NCI-H187 (cell line): ENCODE measurements at places on chromosomes 1 and 21.
A peak's percentile ranks its signal among the peaks of the same experiment; 100 is the strongest.

GRCh38 chr1:220879509-220880361, 492 bp downstream of the HLX start:
- DNase-seq, result no peak

- DNase-seq, result peak; percentile 67
Observed at GRCh38 chr1:22416555-22417454, 34.8 kb upstream of the ZBTB40 start.

GRCh38 chr21:42781971-42782722, 97.2 kb downstream of the WDR4 start:
- no peak for DNase-seq

DNA sequence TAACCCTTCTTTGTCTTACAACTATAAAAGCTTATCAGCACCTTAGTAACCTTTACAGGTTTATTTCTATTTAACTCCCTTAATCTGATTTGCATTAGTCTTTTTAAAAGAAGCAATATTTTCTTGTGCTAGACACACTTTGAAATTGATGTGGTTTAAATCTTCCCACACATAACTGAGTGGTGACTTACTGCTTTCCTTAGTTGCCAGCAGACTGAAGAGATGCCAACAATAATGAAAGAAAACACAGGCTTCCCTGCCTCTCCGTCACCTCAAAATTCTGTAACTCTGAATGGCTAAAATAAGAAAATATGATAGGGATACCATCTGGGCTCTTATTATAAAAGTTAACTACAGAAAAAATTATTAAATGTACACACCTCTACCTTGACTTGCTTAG, 196.8 kb downstream of the PTBP2 start:
- no peak for DNase-seq

- no peak for DNase-seq
Observed at GRCh38 chr1:184187097-184187496, 135.6 kb downstream of the TSEN15 start.

GRCh38 chr1:41802532-41803501, 115.9 kb downstream of the HIVEP3 start:
- DNase-seq, result no peak

DNA sequence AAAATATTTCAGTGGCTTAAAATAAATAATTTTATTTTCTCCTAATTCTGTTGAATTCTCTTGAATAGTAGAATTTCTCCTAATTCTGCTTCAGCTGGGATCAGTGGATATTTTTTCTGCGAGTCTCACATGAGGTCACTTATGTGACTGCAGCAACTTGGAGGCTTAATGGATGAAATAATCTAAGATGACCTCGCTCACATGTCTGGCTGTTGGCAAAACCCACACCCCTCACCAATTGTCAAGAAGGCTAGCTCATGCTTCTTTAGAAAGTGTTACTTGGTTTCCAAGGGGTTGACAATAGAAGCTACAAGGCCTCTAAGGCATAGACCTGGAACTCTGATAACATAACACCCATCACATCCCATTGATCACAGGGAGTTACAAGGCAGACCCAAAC, 156.9 kb upstream of the DPYD start:
- DNase-seq, result no peak

GRCh38 chr1:236800002-236800620, 5.0 kb downstream of the MTR start:
- no peak for DNase-seq

DNA sequence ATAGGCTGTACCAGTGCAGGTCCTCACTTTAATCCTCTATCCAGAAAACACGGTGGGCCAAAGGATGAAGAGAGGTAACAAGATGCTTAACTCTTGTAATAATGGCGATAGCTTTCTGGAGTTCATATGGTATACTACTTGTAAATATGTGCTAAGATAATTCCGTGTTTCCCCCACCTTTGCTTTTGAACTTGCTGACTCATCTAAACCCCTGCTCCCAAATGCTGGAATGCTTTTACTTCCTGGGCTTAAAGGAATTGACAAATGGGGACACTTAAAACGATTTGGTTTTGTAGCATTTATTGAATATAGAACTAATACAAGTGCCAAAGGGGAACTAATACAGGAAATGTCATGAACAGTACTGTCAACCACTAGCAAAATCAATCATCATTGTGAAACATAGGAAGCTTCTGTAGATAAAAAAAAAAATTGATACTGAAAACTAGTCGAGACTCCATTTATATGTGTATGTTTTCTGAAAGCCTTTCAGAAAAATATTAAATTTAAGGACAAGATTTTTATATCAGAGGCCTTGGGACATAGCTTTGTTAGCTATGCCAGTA, 7.0 kb downstream of the SOD1 start:
- no peak for DNase-seq

DNA sequence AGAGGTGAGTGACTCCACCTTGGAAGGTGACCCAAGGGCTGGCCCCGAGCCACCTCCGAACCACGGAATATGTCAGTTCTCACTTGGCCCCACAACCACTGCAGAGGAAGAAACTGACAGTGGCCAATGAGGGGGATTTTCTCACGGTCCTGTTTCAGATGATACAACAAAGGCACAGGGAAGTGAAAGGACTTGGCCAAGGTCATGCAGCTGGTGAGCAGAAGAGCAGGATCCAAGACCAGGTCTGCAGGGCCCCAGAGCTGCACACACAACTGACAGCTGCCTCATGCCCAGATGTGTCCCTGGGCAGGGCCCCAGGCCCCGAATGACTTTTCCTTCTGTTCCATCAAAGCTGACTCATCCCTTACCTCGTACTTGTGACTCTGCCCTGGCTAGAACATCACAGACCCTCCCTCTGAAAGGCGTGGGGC, 25.8 kb upstream of the EVA1B start:
- no peak for DNase-seq

- DNase-seq, result no peak
Observed at GRCh38 chr1:115491298-115492018, 150.3 kb upstream of the VANGL1 start.

DNA sequence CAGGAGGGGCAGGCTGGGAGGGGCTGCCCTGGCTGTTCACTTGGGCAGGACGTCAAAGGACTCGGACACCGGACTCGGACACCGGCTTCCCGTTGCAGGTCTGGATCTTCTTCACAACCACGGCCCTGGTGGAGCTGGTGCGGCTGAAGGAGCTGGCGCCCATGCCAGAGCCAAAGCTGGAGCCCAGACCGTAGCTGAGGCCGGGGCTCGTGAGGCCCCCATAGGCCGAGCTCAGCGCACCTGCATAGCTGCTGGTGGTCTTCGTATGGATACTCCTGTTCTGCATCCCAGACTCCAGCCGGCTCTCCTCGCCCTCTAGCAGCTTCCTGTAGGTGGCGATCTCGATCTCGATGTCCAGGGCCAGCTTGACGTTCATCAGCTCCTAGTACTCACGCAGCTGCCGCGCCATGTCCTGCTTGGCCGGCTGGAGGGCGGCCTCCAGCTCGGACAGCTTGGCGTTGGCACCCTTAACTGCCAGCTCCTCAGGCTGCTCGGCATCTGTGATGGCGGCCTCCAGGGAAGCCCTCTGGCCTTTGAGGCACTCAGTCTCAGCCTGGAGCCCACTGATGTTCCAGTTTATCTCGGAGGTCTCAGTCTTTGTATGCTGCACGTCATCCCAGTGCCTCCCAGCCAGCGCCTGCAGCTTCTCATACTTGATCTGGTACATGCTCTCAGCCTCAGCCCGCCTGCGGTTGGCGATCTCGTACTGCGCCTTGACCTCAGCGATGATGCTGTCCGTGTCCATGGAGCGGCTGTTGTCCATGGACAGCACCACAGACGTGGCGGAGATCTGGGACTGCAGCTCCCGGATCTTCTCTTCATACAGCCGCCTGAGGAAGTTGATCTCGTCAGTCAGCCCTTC, 15.1 kb upstream of the KLF17 start:
- DNase-seq, result no peak

GRCh38 chr21:20425856-20426255, 572.4 kb upstream of the NCAM2 start:
- no peak for DNase-seq

DNA sequence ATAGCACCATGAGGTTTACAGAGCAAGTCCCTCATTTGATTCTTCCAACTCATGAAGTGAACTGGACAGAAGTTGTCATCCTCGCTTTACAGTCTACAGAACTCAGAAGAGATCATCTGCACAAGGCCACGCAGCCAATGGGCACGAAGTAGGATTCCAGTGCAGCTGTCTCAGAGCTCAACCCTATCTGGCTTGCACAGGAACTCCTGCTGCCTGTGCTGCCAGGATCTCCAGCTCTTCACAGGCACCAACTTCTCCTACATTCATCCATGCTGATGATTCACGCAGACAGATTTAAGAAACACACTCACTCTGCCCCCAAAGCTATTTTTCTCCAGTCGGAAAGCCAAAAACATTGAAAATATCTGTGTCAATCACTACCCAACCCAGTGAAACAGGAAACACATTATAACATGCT, 157.0 kb downstream of the RERE start:
- DNase-seq, result no peak

DNA sequence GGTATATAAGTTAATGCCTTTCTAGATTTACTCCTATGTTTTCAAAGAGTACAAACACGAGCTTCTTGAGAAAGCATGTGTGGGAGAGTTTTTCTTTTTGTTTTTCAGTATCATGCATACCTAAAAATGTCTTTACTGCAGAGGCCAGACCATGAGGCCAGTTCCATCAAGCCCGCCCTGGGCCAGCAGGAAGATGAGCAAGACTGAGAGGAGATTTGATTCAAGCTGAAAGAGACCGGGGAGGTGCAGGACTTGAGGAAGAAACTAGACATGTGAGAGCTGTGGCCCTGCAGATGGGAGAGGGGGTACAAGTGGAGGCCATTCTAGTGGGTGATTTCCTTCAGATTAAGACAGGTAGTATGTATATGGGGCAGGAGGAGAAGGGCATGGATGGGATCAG, 33.4 kb upstream of the NTPCR start:
- DNase-seq, result no peak

- no peak for DNase-seq
Observed at GRCh38 chr1:8267307-8267706, 50.6 kb upstream of the SLC45A1 start.

DNA sequence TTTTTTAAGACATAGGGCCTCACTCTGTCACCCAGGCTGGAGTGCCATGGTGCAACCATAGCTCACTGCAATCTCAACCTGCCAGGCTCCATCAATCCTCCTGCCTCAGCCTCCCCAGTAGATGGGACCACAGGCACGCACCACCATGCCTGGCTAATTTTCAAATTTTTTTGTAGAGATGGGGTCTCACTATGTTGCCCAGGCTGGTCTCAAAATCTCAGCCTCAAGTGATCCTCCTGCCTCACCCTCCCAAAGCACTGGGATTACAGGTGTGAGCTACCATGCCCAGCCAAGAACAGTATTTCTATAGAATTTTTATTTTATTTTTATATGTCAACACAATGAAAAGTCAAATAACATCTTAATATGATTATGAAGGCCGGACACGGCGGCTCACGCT, 10.9 kb downstream of the GNB1 start:
- no peak for DNase-seq

DNA sequence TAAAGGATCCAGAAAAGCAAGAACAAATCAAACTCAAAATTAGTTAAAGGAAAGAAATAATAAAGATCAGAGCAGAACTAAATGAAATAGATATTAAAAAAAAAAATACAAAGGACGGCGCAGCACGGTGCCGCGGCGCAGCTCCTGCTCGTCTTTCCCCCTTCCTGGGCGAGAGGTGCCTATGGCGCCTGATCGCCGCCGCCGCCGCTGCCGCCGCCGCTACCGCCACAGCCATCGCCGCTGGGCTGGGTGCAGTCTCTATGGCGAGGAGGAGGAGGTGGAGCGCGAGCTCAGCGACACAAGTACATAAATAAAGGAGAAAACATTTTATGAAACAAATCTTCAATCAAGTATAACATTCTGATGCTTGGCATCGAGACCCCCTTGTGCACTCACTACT, 77.6 kb upstream of the VANGL1 start:
- no peak for DNase-seq

GRCh38 chr21:28885853-28886177, 106.9 kb downstream of the LTN1 start:
- DNase-seq, result no peak

DNA sequence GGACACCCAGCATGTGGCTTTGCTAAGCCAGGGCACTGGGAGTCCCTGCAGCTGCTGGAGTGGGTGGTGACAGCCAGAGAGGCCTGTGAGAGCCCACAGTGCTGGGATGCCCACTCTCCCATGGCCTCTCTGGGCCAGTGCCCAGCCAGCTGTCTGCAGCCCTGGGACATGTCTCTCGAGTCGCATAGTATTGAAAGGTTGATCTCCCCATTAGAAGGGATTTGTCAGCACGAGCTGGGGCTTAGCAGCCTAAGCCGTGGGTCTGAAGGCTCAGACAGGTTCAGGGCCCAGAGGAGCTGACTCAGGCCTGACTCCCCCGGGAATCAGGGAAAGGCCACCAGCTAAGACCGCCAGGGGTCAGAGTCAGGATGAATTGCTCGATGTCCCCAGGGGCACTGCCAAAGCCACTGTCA, 53.5 kb downstream of the FOXD2 start:
- DNase-seq, result no peak

- no peak for DNase-seq
Observed at GRCh38 chr1:66834926-66835325, 33.9 kb upstream of the INSL5 start.

GRCh38 chr1:13451399-13451965, 41.2 kb downstream of the PRAMEF20 start:
- no peak for DNase-seq

DNA sequence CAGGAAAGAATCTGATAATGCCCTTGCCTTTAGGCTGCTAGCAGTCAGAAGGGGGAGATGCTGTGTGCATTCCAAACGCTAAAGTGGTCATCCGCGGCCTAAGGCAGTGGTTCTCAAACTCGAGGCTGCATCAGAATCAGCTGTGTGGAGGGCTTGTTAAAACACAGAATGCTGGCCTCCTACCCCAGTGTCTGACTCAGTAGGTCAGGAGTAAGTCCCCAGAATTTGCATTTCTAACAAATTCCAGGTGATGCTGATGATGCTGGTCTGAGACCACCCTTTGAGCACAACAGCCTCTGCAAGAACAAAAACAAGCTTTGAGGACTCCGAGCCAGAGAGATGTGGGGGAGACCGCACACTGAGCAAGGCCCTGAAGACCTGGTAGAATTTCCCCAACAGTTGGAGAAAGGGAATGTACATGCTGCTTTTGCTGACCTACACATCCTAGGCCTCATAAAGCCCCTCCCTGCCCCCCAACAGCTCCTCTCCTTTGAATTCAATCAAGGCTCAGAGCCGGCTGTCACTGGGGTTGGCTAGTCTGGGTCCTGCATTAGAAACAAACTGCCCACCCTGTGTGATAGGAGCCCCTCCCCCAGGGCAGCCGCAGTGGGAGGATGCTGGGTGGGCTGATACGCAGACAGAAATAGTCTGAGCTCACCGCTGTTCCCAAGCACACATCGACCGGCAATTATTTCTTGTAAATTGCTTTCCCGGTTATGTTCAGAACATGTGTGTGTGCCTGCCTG, 27.1 kb downstream of the SHISAL2A start:
- DNase-seq, result no peak

DNA sequence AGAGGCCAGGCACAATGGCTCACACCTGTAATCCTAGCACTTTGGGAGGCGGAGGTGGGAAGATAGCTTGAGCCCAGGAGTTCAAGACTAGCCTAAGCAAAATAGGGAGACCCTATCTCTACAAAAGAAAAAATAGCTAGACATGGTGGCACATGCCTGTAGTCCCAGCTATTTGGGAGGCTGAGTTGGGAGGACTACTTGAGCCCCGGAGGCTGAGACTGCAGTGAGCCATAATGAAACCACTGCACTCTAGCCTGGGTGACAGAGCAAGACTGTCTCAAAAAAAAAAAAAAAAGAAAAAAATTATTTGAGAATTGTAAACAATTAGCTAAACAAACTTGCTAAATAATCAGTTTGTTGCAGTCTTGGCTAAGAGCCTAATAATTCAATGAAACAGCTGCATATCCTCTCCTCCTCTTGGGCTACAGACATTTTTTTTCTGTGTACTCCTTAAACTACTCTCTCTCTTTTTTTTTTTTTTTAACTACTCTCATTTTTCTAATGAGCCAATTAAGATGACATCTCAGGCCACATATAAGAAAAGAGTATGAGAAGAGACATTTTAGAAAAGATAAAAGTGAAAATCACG, 10.5 kb upstream of the DNAJB4 start:
- DNase-seq, result no peak
